ENCODE measurements at places on chromosomes 1 and 21.

- DNase-seq = no peak
Measured at GRCh38 chr1:67020765-67021164, 33.2 kb downstream of the SLC35D1 start.

GRCh38 chr21:42560517-42561179, 47.0 kb downstream of the SLC37A1 start:
- no peak for DNase-seq

- DNase-seq = no peak
Measured at GRCh38 chr21:46663754-46664153, 28.3 kb downstream of the PRMT2 start.

DNA sequence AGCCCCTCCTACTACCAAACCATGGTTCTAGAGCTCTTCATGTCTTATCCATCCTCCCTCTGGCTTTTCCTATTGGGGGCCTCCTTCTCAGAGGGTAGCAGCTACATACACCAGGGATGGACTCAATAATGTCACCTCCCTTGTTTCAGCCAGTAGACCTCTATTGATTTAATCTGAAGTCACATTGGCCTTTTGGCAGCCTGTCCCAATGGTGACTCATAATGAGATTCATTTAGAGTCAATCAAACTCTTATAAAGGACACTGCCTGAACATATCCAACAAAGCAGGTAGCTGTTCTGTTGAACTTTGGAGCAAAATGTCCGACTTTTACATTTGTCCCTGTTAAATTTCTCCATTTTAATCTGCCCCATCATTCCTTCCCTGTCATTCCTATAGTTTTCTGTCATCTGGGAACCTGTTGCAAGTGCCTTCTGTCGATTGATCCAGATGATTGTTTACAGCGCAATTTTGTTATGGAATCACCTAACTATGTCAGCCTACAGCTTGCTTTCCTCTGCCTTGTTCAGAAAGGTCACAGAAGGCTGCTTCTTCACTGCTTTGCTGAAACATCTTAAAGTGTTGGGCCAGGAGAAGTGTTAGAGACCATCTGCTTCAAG, 105.9 kb downstream of the ETS2 start:
- no peak for DNase-seq

DNA sequence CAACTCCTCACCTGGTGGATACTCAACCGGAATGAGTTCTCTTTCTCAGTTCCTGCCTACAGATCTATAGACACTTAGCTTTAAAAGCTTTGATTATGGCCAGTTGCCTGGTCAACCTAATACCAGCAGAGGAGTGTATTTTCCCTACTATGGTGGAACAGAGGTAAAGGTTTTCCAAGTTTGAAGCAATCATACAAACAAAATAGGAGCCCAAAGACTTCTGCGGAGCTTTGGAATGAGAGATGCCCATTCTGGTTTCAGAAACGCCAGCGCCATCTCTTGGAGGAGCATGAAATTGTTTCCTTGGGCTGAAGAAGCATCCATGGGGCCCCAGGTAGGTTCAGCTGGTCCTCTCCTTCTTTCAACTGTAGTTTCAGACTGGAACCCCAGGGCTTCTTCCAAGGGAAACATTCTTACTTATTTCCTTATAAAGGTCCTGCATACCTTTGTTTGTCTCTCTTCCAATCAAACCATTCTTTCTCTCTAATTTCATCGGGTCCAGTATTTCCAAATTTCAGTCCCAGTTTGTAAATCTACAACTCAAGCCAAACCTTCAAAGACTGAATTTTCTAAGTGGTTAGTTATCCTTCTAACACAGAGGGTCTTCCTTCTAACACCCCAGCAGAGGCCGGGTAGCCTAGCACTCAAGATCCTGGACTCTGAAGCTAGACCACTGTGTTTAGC, 95.9 kb downstream of the KCNJ15 start:
- no peak for DNase-seq

DNA sequence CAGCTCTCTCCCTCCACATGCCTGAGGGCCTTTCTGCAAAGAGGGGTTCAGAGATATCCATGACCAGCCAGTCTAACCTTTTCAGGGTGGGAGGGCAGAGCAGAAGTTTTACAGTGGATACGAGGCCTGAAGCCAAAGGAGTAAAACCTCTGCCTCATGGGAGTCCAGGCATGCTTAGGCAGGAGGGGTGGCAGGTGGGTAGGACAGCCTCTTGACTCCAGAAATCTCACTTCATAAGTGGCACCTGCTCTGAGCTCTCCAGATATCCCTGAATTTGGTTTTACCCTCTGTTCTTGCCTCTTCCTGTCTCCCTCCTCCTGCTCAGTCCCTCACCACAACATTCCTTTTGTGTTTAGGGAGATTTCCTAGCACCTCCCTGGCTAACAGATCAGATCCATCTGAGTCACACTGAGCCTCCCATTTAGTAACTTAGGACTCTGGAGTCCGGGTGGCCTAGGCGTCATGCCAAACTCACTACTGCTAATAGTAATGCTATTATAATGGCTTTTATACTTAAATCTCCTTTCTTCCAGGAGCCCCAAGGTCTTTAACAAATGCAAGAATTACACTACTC, 201.0 kb downstream of the HS2ST1 start:
- no peak for DNase-seq

- no peak for DNase-seq
Measured at GRCh38 chr1:86068841-86069756, 87.5 kb downstream of the COL24A1 start.
